ENCODE measurements at places on chromosomes 12 and 14. TPM values are rescaled to one million over a fixed set of nuclear protein-coding genes. Genes with fewer than 3 reads are reported as not detected.

PPP4R4 gene
- 0.68 TPM for total RNA-seq

GYS2 gene
- total RNA-seq = not detected

ART4 gene
- total RNA-seq = not detected

- no peaks in the 10 kb centered on the region for H3K27me3 ChIP-seq
- DNase-seq = peak; percentile 42
- H3K4me1 ChIP-seq = peaks cover 8% of the 10 kb centered on the region
- H3K4me3 ChIP-seq = no peak overlapping the region
- no peak overlapping the region for H3K27ac ChIP-seq
Measured at GRCh38 chr12:106841510-106842302, 67.2 kb downstream of the RIC8B start.

DNA sequence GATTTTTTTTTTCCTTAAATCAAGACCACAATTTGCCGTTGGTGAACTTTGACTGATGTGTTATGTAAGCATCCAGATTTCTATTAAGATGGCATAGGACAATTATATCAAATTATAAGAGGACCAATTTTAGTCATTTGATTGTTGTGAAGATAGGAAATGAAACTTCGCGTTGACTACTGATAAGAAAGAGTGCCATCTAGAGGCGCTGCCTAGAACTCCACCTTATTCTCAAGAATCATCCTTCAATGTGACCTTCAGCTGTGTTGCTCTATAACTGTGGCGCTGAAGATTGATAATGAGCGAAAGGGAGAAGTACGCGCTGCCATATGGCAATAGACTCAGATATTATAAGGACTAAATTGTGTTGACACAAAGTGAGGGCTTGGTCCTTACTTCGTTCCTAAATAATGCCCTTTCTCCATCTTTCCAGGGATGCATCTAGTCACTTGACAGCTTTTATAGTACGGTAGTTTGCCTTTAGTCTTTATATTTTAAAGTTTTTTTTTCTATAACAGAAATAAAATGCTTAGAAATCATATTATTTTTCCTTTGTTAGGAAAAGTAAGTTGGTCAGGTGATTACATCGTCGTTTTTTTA, 350.8 kb upstream of the STXBP6 start:
- no peak overlapping the region for H3K27ac ChIP-seq
- no peaks in the 10 kb centered on the region for H3K27me3 ChIP-seq
- no peak overlapping the region for H3K4me3 ChIP-seq
- peak; percentile 52 for DNase-seq
- no peaks in the 10 kb centered on the region for H3K36me3 ChIP-seq
- no peaks in the 10 kb centered on the region for H3K4me1 ChIP-seq

DNA sequence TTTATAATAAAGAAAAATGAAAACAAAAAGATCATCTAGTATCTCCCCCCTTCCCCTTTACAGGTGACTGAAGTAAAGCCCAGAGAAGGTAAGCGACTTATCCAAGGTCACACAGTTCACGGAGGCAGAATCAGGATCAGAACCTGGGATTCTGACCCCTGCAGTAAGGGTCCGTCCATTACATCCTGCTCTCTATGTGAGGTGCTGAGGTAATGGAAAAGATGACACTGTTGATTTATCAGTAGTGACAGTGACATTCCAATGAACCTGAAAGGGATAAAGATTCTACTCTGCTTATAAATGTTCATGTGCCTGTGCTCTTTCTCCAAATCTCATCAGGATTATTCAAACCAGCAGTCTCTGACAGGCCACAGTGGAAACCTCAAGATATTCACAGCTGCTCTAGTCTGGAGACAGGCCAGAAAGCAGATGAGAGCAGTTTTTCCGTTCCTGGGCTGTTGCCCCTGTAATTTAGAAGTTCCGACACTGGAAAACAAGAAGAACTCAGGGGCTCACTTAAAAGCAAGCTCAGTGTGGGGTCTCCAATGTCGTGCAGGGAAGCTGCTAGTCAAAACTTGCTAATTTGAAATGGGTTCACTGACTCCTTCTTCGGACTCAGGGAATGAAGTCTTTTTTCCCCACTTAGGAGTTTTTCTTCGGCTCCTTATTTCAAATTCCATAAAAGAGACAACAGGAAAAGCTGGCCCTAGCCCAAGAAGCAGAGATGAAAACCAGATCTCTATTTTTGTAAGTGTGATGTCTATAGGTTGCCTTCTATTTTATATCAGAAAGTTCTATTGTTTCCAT, 131.8 kb upstream of the EEA1 start:
- peaks cover 55% of the 10 kb centered on the region for H3K27me3 ChIP-seq
- DNase-seq = no peak
- H3K27ac ChIP-seq = no peak overlapping the region
- no peaks in the 10 kb centered on the region for H3K36me3 ChIP-seq

DNA sequence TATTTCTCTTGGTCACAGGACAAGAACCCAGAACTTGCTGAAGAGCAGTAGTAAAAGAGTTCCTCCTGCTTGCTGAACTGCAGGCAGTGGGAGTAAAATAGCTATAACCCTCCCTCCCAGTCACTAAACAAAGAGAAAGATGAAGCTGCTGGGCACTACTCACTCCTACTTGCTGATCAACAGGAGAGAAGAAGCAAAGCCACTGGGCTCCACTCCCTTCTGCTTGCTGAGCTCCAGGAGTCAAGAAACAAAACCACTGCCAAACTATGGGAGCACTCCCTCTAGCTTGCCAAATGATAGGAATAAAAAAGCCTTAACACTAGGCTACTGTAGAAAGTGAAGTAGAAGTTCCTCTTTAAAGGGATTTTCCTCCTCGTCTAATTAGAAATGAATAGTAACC, 155.3 kb downstream of the RASSF9 start:
- no peak overlapping the region for H3K4me3 ChIP-seq
- H3K27ac ChIP-seq = no peak overlapping the region
- no peak for DNase-seq
- no peaks in the 10 kb centered on the region for H3K27me3 ChIP-seq
- H3K36me3 ChIP-seq = no peaks in the 10 kb centered on the region

- no peak overlapping the region for H3K27ac ChIP-seq
- peaks cover 2% of the 10 kb centered on the region for H3K27me3 ChIP-seq
- H3K4me1 ChIP-seq = peaks cover 21% of the 10 kb centered on the region
- DNase-seq = no peak
- H3K4me3 ChIP-seq = no peak overlapping the region
- peaks cover 15% of the 10 kb centered on the region for H3K36me3 ChIP-seq
Measured at GRCh38 chr12:12592930-12593329, 18.7 kb upstream of the CREBL2 start.

- peaks cover 2% of the 10 kb centered on the region for H3K36me3 ChIP-seq
- H3K4me3 ChIP-seq = no peak overlapping the region
- H3K4me1 ChIP-seq = no peaks in the 10 kb centered on the region
- no peak for DNase-seq
- H3K27me3 ChIP-seq = peaks cover 33% of the 10 kb centered on the region
- H3K27ac ChIP-seq = no peak overlapping the region
Measured at GRCh38 chr12:26327975-26328644, 132.7 kb downstream of the SSPN start.

GRCh38 chr14:104923640-104924420, 849 bp upstream of the PLD4 start:
- no peaks in the 10 kb centered on the region for H3K36me3 ChIP-seq
- no peak overlapping the region for H3K27ac ChIP-seq
- no peak overlapping the region for H3K4me3 ChIP-seq
- H3K4me1 ChIP-seq = no peaks in the 10 kb centered on the region
- peaks cover 19% of the 10 kb centered on the region for H3K27me3 ChIP-seq

- H3K4me3 ChIP-seq = no peak overlapping the region
- peaks cover 24% of the 10 kb centered on the region for H3K4me1 ChIP-seq
- H3K27ac ChIP-seq = no peak overlapping the region
- peaks cover 64% of the 10 kb centered on the region for H3K27me3 ChIP-seq
Measured at GRCh38 chr14:54667026-54667744, 100.3 kb downstream of the SAMD4A start.

- peak overlapping the region; percentile 8 for H3K4me3 ChIP-seq
- H3K4me1 ChIP-seq = peaks cover 43% of the 10 kb centered on the region
- peak overlapping the region; percentile 6 for H3K27ac ChIP-seq
Measured at GRCh38 chr12:96343347-96343954, 56.8 kb downstream of the CDK17 start.
